ENCODE measurements at places on chromosomes 2 and 18.
A peak's percentile ranks its signal among the peaks of the same experiment; 100 is the strongest.

DNA sequence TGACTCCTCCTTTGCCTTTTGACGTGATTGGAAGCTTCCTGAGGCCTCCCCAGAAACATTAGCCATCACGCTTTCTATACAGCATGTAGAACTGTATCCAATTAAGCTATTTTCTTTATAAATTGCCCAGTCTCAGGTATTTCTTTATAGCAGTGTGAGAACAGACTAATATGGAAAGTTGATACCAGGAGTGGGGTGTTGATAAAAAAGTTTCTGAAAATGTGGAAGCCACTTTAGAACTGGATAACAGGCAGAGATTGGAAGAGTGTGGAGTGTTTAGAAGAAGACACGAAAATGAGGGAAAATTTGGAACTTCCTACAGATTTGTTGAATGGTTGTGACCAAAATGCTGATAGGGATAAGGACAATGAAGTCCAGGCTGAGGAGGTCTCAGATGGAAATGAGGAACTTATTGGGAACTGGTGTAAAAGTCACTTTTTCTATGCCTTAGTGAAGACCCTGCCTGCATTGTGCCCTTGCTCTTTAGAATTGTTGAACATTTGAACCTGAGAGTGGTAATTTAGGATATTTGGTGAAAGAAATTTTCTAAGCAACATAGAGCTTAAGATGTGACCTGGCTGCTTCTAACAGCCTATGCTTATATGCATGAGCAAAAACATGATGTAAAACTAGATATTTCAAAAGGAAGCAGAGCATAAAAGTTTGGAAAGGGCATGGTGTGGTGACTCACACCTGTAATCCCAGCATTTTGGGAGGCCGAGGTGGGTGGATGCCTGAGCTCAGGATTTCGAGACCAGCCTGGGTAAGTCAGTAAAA lies 969.7 kb downstream of the DSC3 start:
- no peak for DNase-seq

GRCh38 chr2:120984452-120985173 lies 248.9 kb downstream of the GLI2 start:
- no peak for DNase-seq

GRCh38 chr2:69545477-69545932 lies 98.0 kb downstream of the AAK1 start:
- no peak for DNase-seq

GRCh38 chr2:137206069-137206468 lies 440.7 kb downstream of the THSD7B start:
- no peak for DNase-seq

DNA sequence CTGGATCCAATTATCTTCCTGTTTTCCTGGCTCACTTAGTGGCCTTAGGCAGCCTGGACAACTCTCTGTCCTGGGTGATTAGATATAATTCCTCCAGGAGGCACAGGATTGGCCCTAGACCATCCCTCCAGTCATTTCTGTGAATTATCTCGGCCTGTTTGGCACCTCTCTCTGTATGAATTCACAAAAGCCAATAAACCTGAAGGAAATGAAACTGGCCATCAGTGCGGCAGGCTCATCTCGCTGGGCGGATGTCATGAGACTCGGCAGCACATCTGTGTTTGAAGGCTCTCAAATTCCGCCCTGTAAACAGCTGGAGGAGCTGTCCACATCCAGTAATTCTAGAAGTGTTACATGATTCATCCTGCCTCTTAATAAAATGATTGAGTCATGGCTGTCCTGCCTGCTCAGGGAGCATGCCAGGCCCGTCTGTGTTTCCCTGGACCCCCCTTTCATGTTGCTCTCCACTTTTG lies 38.6 kb downstream of the ACOXL start:
- peak; percentile 84 for DNase-seq

GRCh38 chr2:65293376-65293775 lies 65.7 kb downstream of the ACTR2 start:
- peak; percentile 40 for DNase-seq

GRCh38 chr2:127219171-127220070 lies 678 bp downstream of the CYP27C1 start:
- DNase-seq, result peak; percentile 66

DNA sequence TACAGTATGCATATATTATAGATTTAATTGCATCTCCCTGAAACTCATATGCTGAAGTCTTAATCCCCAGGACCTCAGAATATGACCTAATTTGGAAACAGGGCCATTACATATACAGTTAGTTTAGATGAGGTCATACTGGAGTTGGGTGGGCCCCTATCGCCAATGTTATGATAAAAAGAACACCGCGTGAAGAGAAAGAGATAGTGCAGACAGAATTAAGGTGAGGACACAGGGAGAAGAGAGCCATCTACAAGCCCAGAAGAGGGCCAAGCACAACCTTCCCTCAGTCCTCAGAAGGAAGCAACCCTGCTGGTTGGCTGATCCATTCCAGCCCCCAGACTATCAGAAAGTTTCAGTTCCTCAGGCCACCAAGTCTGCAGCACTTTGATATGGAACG lies 311.9 kb upstream of the RAB6C start:
- no peak for DNase-seq

DNA sequence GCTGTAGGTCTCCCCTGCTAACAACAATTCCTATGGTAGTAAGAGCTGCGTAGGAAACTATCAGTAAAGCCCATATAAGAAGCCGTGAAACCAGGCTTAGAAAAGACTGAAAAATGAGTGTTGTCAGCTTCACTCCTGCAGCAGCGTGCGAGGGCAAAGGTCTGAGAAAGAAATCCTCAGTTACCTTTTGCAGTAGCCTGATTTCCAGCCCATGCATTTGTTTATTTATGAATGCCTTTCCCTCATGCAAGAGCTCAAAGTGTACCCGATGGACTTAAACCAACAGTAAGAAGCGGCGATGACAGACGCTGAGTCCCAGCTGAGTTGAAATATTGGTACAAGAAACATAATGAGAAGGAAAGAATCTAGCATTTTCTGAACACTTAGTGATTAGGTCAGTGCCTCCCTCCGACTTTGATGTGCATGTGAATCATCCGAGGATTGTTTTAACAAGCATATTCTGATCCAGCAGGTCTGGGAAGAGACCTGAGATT lies 15.0 kb upstream of the POLI start:
- DNase-seq, result no peak

DNA sequence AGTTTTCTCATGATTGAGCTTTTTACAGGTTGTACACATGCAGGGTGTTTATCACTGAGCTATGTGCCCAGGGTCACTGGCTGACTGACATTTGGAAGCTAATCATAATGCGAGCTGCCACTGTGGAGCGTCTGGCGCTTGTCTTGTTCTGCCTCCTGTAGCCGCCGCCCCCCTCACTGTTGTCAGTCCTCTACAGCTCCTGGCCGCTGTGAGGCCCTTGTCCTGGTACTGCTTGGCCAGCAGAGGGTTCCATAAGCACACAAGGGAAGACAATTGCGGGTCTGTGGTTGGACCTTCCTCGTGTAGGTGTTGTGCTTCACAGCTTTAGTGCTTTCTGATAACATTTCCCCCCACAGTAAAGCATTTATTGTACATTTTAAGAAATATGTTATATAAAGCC lies 105.6 kb upstream of the LDLRAD4 start:
- DNase-seq, result peak; percentile 55

DNA sequence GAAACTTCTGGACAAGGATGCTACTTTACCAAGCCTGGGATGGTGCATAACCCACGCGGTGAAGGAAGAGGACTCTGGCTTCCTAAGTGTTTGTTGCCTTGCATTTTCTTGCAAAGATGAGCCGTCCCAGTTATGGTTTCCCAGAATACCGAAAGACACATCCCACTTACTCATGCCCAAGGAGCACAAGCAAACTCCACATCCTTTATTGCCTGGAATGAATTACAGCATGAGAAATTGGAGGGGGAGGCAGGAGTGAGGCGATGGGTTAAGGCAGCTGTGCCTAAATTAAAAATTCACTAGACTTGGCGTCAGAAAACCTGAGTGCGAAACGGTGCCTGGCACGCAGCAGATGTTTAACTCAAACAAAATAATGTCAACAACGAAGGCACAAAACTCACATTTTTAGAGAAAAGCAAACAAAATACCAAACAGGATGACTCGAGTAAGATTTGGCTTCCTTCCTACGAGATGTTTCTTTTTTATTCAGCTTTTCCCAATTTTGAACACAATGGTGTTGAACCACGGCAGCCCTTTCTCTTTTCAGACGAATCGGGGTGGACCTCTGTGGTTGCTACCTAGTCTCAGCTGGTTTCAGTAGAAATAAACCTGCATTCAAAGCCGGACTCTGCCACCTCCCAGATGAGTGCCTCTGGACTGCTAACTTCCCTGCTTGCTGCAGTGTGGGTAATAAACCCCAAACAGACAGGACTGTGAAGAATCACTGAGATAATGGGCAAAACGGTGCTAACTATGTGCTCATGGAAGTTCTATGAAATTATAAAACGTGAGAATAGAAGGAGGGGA lies 100.3 kb upstream of the NCK2 start:
- no peak for DNase-seq

DNA sequence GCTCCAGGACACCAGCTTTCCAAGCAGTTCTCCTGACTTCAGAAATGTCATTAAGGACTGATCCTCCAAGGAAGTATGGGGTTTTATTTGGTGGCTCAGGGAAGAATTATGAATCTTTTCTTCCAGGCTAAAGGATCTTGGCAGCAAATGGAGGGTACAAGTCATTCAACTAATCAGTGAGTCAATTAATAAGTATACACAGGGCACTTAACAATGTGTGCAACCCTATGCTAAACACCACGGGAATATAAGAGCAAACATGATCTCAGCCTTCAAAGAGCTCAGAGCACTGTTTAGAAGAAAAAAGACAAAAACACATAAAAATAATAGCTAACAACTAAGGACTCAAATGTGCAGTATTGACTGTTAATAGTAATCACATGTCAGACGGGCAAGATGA lies 234.5 kb downstream of the SETBP1 start:
- DNase-seq, result no peak

GRCh38 chr18:31301201-31301655 lies 16.7 kb upstream of the DSG1 start:
- peak; percentile 66 for DNase-seq

GRCh38 chr18:64639536-64639935 lies 490.6 kb upstream of the LINC00305 start:
- DNase-seq, result no peak

DNA sequence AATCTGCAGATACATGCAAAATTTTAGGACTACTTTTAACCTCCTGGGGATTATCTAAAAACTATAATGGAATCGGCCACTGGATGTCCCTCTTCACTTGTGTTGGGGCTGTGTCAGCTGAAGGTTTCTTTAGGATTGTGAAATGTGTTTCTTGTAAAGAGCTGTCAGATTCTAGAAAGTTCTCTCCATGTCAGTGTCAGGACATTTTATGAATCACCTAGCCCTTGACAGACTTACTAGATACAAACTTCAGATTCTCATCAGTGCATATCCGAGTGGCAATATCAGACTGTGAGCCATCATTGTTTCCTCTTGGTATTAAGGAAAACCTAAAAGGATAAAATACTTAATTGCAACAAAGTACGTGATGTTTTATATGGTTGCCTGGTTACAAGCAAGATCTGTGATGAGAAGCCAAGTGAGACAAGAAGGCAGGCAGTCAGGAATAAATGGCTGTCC lies 107.3 kb downstream of the CPS1 start:
- DNase-seq, result no peak

GRCh38 chr2:26982102-26982742 lies 11.8 kb downstream of the MAPRE3 start:
- peak; percentile 37 for DNase-seq

- DNase-seq, result no peak
These were observed 168.6 kb downstream of the CNTNAP5 start for GRCh38 chr2:124193706-124194105.

DNA sequence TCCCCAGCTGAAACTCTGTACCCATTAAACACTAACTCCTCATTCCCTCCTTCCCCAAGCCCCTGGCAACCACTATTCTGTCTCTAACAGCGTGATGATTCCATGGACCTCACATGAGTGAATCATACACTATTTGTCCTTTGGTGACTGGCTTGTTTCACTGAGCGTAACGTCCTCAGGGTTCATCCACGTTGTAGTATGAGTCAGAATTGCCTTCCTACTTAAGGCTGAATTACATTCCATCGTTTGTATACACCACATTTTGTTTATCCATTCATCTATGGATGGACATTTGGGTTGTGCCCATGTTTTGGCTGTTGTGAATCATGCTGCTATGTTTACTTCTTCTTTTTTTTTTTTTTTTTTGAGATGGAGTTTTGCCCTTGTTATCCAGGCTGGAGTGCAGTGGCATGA lies 19.6 kb upstream of the CABLES1 start:
- no peak for DNase-seq

GRCh38 chr18:57619876-57620275 lies 1.8 kb downstream of the NARS1 start:
- DNase-seq, result no peak

DNA sequence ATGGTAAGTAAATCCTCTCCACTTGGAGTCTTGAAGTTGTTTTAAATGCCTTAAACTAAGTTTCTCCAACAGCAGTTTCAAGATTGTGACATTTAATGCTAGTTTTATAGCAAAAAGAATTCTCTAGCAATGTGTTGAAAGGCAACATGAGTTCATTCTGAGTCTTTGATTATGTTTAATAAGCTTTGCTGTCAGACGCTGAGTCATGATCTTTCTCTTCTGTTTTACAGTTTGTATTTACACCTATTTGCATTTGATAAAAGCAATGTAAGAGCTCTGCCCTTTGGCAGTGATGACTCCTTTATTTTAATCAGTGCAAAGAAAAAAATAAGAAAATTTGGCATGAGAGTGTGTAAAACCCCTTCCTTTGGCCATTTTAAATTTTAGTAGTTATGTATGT lies 497.7 kb downstream of the STK39 start:
- DNase-seq, result no peak

- peak; percentile 48 for DNase-seq
These were observed 634 bp downstream of the CREB1 start for GRCh38 chr2:207530160-207531031.

GRCh38 chr18:41371156-41372045 lies 583.6 kb upstream of the PIK3C3 start:
- no peak for DNase-seq

GRCh38 chr2:47568164-47568850 lies 165.4 kb downstream of the MSH2 start:
- DNase-seq, result no peak

- DNase-seq, result peak; percentile 74
These were observed 199.8 kb upstream of the NRP2 start for GRCh38 chr2:205482399-205483081.

- DNase-seq, result peak; percentile 43
These were observed 323.5 kb upstream of the TANK start for GRCh38 chr2:160836755-160837154.

- no peak for DNase-seq
These were observed 110.9 kb upstream of the BZW1 start for GRCh38 chr2:200700856-200701255.

- DNase-seq, result no peak
These were observed 100.9 kb upstream of the SERTAD2 start for GRCh38 chr2:64754570-64754969.

- no peak for DNase-seq
These were observed 186.5 kb downstream of the LNPK start for GRCh38 chr2:175815537-175815936.

Data from right hindlimb (tissue), 1 donor.